ENCODE measurements at places on chromosomes 2 and 18.
A peak's percentile ranks its signal among the peaks of the same experiment; 100 is the strongest.

GRCh38 chr18:63887424-63887823 is at the start of gene SERPINB2:
TSS of gene SERPINB2 (plus strand) at chr18:63887705. CDS start at chr18:63891445, 3,740 bp downstream.
- DNase-seq, result no peak

- peak; percentile 72 for DNase-seq
These were observed at the start of gene WNT10A for GRCh38 chr2:218880102-218880858. TSS of gene WNT10A (plus strand) at chr2:218880852. CDS start at chr2:218880996, 144 bp downstream.

DNA sequence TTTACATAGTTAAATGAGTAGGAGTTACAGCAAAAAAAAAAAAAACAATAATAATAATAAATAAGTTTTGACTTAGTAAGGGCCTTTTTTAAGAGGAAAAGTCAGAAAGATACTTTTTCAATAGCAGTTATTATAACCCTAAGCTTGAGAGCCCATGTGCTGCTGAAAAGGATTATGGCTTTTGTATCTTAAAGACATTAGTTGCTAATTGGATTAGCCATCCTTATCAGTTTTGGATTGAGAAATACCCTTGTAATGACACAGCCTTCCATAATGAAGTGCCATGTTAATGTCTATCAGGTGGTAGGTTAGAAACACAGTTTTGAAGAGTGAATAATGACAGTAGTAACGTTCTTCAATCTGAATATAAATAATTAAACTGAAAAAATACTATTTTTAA is 554.0 kb downstream of the RIT2 start:
- DNase-seq, result no peak

DNA sequence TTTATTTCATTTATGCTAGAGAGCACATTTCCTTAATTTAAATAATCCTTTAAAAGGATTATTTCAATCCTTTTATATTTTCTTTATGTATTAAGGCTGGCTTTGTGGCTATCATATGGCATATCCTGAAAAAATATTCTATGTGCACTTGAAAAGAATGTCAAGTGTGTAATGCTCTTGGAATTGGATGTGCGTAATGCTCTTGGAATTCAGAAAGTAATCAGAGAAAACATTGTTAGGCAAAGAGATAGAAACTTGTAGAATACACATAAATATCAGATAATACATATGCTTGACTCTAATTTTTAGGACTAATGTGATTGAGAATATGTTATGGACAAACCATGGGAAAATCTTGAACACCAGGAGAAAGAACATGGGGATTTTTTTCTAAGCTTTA is 197.5 kb upstream of the COL3A1 start:
- DNase-seq, result no peak

DNA sequence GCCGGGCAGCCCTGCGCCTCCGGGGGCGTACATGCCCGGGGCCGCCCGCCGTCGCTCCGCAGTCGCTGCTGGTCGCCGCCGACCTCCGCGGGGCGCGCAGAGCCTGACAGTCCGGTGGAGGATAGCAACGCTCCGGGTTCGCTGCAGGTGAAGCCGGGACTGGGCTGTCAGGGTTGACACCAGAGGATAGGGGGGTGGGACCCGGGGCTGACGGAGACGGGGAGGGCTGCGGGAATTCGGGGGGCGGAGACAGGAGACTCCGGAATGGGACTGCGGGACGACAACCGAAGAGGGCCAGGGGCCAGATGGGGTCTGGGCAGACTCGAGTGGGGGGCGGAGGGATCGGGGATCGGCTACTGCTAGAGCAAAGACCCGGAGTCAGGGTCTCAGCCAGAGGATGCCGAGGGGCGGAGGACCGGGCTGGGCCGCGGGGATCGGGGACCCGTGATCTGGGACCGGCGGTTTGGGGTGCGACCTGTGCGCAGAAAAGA is 403 bp downstream of the TMEM127 start:
- peak; percentile 13 for DNase-seq

- no peak for DNase-seq
These were observed 172.4 kb downstream of the FBXO15 start for GRCh38 chr18:73975266-73975665.

DNA sequence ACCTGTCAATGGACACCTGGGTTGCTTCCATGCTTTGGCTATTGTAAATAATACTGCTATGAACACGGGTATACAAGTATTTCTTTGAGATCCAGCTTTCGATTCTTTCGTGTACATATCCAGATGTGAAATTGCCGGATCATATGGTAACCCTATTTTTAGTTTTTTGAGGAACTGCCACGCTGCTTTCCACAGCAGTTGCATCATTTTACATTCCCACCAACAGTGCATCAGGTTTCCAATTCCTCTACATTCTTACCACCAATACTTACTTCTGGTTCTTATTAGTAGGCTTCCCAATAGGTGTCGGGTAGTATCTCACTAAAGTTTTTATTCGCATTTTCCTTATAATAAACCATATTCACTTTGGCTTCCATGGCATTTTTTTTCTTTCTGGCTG is 69.6 kb downstream of the PID1 start:
- DNase-seq, result no peak

DNA sequence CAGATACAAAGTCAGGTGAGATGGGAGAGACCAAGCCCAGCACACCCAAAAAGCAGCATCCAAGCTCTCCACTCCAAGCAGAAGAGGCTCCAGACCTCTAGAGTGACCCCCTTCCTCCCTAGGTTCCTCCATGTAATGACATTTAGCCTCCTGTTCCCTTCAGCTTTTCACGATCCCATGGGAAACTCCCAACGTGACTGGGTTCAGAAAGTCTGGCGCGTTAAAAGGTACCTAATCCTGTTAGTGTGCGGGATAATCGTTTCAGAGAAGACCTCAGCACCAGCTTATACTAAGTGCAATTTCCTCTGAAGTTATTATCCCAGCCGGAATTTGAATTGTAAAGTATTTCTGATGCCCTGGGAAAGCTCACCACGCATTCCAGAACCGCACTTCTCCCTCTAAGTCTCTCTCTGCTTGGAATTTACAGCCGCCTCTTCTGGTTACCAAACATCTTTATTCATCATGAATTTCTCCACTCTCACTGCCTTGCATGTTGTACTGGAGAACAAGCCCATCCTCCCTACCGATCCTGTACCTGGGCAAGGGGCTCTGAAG is 46.9 kb downstream of the CCBE1 start:
- no peak for DNase-seq

GRCh38 chr2:27854229-27854862 is 35.8 kb downstream of the RBKS start:
- no peak for DNase-seq

DNA sequence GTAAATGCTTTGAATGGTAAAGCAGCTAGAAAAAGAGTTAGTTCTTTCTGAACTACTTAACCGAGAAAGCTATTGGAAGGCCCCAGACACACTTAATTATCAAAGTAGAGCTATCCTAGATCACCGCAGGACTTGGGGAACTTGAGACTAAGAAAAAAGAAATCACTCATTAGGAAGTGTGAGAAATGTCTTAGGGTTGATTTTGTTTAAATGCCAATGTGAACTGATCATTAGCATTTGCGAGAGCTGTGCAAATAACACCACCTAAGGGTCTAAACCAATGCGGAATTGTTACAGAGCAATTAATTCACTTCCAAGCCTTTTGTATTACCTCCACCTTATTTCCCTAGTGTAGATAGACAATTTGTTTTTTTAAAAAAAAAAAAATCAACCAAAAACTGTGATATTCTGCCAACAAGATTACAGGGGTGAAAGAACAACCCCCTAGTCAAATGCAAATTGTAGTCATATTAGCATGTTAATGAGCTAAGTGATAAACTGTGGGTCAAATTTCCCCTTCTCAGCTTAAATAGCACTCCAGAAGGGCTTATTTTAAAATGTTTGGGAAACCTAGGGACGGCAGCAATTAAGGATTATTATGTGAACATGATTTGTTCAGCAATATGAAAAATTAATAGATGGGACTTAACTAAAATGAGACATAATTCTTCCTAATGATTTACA is 246.2 kb upstream of the STON1 start:
- DNase-seq, result no peak

GRCh38 chr18:7457262-7457661 is 109.9 kb upstream of the PTPRM start:
- no peak for DNase-seq

GRCh38 chr2:198930170-198930569 is 527.6 kb downstream of the SATB2 start:
- no peak for DNase-seq

DNA sequence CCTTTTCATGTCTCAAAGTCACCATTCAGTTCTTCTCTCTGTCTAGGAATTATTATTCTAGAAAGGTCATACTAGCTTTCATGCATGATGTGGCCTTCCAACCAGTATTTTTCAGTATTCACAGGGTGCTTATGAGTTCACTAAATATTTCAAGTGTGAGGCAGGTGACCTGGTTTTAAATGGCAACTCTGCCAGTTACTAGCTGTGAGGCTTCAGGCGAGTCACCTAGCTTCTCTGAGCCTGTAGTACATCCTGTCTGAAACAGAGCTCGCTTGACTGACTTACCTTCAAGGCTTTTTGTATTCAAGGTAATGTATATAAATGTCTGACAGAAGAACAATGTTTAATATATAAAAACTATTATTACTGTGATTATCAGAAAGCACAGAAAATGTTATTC is 19.4 kb upstream of the ACVR1 start:
- DNase-seq, result no peak

- no peak for DNase-seq
These were observed 18.9 kb downstream of the KRTCAP3 start for GRCh38 chr2:27461118-27461517.

DNA sequence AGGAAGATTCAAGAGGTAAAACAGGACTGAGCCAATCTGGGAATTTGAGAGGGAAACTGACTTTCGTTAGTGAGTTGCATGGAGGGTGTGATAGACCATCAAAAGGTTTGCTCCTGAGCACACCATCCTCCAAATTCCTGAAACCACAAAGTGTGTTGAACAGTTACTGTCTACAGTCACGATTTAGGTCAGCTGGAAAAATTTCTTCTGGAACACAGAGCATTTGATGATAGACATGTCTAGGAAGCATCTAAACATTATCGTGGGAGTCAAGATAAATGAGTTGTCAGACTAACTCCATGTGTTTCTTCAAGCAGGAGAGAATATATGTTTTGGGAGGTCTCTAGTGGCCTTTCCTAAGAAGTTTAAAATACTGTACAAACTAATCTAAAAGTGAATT is 449.4 kb upstream of the SLC14A2 start:
- DNase-seq, result no peak

DNA sequence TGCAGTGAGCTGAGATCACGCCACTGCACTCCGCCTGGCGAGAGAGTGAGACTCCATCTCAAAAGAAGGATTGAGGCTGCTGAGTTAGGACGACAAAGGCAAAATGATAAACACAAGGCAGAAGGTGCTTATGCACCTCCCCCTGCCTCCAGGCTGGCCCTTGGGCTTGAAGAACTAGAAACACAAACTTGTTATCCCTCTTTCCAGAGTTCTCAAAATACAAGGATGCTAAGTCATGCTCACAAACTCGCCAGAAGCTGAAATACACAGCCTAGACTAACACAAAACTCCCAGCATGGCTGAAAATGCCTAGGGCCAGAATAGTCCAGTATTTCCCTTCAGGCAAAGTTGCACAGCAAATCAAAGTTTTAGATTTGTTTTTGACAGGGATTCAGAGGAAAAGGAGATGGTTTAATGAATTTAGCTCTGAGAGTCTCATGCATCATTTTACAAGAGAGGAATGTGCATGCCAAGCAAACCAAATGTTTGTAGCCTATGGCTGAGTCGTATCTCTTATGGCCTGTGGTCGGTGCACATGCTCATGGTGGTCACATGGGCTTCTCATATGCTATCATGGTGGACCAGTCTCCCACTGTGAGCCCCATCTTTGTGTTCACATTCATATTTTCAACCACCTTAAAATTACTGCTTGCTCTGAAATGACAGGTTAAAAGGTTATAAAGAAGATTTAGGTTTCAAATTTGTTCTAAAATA is 16.2 kb upstream of the MREG start:
- DNase-seq, result no peak

DNA sequence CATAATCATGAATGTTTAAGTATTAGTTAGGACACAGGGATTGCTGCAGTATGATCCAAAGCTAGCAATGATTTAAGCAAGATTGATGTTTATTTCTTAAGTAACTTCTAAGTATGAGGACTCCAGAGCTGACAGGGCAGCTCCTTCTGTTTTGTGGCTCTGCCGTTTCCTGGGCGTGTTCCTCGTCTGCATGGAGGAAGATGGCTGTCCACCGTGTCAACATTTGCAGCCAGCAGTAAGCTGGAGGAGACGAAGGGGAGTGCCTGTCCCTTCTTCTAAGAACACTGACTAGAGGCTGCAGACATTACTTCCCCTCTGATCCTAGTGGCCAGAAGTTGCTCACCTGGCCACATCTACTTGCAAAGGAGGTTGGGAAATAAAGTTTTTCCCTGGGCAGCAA is 144.1 kb downstream of the MYO1B start:
- no peak for DNase-seq

DNA sequence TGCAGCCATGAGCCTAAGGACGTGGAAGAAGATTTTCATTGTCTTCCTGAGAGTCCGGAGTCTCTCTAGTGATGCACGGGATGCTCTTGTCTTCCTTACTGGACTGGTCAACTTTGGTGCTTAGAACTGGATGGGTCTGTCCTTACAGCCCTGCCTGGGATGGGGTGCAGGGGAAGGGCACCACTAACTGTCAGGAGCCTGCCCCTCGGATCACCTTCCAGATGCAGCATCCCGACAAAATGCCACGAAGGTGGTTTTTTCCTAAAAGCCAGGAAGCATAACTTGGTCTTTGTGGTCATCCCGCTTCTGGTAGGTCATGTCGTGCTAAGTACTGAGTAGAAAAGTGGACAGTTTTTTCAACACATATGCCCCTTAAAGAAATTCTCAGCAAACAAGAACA is 207.4 kb upstream of the TWIST2 start:
- no peak for DNase-seq

- DNase-seq, result no peak
These were observed 10.3 kb upstream of the FTCDNL1 start for GRCh38 chr2:199861132-199861774.

GRCh38 chr2:127604986-127605385 is 41.0 kb upstream of the GPR17 start:
- no peak for DNase-seq

DNA sequence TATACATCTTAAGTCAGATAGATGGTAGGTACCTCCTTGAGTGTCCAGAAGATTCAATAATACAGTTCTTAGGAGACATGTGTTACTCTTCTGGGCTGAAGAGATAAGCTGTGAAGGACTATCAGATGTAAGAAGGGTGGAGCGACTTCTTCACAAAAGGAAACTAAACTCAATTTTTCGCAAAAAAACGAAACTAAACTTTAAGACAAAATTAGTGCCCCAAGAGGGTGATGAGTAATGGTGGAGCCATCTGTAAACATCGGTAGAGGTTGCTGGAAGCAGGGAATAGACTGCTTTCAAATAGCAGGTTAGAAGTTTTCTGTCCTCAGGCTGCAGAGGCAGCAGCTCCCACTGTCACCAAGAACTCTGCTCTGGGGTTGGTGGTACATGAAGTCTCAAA is 111.6 kb upstream of the TACR1 start:
- DNase-seq, result no peak

DNA sequence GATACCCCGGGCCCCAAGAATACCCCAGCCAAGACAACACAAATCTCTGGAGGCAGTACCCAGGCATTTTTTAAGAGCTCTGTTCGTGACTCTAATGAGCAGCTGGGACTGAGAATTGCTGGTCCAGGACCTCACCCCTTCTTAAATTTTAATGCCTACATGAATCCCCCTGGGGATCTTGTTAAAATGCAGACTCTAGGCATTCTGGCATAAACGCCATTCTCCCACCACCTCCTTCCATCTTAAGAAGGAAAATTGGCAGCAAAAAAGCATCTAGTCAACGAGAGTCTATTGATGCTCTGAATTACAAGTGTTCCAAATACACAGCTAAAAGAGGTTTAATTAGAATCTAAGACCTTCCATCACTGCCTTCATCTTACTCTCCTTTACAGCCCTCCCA is 5.0 kb downstream of the CHST10 start:
- no peak for DNase-seq

- no peak for DNase-seq
These were observed 23.2 kb downstream of the ASB1 start for GRCh38 chr2:238449909-238450417.

- DNase-seq, result no peak
These were observed 79.4 kb upstream of the ZNF532 start for GRCh38 chr18:58785171-58785805.

All from stimulated activated CD8-positive, alpha-beta memory T cell treated with anti-CD3 and anti-CD28 coated beads, Interleukin-12 subunit alpha, Interleukin-12 subunit beta, amount 100 ng/mL, for 1 hour (primary cell).